Anterior cingulate cortex (tissue), 58 donors: ENCODE measurements at places on chromosomes 3 and 15.

DNA sequence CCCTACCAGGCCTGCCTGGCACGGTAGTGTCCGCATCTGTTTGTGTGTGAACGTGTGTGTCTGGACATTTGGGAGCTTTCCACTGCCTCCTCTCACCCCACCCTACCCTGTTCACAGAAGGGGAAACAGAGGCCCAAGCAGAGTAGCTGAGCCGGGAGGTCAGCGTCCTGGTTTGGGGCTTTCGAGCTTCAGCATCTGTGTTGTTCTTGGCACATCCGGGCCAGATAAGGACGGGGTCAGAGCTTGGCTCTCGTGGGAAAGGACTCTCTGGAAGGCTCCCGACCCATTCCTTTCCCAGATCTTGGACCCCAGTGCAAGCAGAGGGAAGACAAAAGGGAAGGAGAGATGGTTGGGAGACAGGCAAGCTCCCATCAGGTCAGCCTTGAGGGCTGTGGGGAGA is 6.3 kb upstream of the PTH1R start:
- no peak for DNase-seq

- peak; percentile 35 for DNase-seq
Observed at GRCh38 chr3:184737641-184738505, 26.0 kb upstream of the MAGEF1 start.

GRCh38 chr3:81658322-81658997 is 103.0 kb downstream of the GBE1 start:
- DNase-seq, result no peak

GRCh38 chr15:25724899-25725298 is 138.2 kb downstream of the ATP10A start:
- DNase-seq, result no peak

GRCh38 chr15:39881790-39882189 is 38.3 kb downstream of the GPR176 start:
- DNase-seq, result no peak

- DNase-seq, result peak; percentile 72
Observed at GRCh38 chr3:58334013-58334321, 1.3 kb downstream of the PXK start.
